GM13977 (cell line): ENCODE measurements at places on chromosomes 4 and X.

GRCh38 chr4:60656171-60656570 lies 544.0 kb upstream of the ADGRL3 start:
- no peak for DNase-seq

- no peak for DNase-seq
Observed at GRCh38 chrX:130296743-130297142, 28.0 kb upstream of the ZNF280C start.

- DNase-seq, result no peak
Observed at GRCh38 chr4:11702886-11703557, 274.3 kb upstream of the HS3ST1 start.

DNA sequence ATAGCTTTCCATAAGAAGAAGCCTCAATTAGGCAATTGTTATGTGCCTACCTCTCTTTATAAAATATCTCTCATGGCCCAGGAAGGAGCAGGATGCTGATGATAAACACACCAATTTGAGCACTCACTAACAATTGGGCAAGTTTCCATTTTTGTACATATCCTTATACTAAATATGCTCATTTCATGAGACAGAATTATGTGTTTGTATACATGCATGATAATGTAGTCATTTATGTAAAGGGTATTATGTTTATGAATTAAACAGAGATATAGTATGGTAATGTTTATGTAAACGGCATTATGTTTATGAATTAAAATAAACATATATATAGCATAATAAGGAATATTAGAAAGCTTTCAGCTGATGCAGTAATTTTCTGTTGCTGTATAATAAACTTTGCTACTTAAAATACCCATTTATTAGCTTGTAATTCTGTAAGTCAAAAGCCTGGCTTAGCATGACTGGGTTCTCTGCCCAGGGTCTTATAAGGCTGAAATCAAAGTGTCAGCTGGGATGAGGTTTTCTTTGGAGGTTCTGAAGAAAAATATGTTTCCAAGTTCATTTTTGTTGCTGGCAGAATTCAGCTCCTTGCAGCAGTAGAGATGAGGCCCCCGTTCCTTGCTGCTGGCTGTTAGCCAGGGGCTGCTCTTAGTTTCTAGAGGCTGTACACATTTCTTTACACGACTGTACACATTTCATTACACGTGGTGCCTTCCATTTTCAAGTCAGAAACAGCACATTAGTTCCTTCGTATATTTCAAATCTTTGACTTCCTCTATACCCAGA lies 89.0 kb downstream of the GLRA2 start:
- no peak for DNase-seq

- DNase-seq, result no peak
Observed at GRCh38 chr4:108854786-108855185, 91.9 kb upstream of the ETNPPL start.

GRCh38 chrX:133045986-133046385 lies 50.9 kb downstream of the USP26 start:
- DNase-seq, result peak; percentile 14

DNA sequence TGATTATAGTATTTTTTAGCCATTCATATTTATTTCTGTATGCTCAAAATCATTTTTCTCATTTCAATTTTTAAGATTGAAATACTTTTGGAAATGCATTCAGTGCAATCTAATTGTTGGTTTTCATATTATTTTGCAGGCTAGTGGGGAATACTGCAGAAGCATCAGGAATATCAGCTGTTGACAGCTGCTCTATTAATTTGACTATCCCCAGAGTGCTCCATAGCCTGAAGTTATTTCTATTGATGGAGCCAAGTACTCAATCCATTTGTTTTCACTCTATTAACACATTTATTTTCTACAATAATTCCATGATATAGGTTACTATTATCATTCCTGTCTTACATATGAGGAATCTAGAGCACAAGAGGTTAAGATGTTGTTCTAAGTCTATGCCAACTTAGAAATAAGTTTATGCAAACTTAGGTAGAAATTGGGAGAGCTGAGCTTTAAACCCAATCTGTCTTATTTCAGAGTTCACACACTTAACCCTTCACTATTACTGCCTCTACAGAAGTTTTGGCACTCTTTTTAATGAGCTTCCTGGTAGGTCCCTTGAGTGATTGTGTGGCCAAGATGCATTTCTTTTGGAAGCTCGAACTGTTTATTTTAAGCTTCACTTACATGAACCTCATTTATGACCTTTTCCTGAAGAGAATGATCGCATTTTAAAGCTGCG lies 65.6 kb upstream of the PCDH18 start:
- no peak for DNase-seq

DNA sequence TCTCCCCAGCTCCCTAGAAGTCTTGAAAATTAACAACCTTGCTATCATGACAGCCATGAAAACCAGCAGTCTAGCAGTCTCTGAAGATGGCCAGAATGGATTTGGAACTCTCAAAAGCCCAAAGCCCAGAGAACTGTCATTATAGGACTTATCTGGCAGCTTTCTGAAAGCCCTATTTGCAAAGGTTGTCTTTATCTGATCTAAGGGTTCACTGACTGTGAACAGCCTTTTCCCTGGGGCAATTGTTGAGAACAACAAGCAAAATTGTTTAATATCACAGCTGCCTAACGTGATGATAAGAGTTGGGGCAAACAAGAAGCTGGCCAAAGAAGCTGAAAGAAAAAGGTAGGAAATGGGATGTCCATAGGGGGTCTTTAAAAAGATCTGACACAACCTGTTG lies 20.9 kb upstream of the KLHL8 start:
- no peak for DNase-seq

DNA sequence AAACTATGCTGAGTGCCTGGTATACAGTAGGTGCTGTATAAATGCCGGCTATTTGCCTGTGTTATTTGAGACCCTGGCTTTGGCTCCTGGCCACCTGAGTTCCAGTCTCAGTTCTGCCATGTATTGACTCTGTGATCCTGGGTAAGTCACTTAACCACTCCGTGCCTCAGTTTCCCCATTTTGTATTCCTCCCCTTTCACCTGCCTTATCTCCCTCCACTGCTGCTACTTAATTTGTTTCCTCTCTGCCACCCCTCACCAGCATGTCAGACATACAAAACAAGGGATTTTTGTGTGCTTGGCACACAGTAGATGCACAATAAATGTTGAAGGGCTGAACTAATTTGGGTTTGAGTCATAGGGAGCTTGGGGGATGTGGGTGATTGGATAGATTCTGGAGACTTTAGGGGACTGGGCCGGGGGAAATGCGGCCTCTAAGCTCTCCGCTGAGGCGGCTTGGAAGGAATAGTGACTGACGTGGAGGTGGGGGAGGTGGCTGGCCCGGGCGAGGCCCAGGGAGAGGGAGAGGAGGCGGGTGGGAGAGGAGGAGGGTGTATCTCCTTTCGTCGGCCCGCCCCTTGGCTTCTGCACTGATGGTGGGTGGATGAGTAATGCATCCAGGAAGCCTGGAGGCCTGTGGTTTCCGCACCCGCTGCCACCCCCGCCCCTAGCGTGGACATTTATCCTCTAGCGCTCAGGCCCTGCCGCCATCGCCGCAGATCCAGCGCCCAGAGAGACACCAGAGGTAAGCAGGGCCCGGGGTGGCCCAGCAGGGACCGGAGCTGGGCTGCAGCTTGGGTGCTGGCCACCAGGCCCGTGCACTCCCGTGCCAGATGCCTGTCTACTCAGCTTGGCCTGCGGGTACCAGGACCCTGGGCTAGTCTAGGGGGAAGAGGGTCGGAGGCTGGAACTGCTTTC lies at the start of gene TIMP1:
Gene TIMP1, plus strand, starts transcription at position 706 of the 917 bp plus-strand sequence. CDS start 980 bp downstream, outside the sequence.
- DNase-seq, result peak; percentile 84

DNA sequence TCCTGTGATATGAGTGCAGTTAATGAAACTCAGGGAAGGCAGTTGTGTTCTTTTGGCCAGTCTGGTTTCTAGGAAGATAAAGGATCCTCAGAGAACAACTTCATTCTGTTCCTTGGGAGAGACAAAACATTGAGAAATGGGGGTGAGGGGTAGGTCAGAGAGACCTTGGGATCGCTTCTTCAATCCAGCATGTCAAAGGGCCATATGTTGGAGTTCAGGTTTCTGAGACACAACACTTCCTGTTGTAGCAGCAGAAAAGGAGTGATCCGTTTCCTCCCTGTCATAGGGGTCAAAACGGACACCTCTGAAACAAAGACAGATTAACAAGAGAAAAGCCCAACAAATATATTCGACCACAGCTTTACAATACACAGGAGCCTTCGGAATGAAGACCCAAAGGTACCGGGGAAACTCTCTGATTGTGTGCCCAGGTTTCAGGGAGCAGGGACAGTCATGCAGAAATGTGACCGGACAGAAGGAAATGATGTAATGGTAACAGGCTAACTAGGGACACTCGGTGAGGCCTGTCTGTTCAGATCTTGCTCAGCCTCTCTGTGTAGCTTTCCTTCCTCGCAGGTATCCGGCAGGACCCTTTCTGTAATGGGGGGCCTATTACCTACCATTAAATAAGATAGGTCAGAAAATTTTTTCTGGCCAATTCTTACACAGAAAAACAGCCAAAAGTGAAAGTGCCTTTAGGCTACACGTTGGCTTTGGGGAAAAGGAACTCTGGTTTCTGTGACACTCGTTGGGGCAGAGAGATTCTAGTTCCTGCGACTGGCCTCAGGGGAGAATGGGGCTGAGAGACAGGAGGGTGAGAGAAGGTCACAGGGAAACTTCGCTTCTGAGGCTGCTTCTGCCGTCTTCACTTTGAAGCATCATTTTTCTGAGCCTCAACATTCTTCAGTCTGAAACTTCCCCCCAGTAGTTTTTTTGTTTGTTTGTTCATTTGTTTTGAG lies 103.3 kb upstream of the TLR3 start:
- peak; percentile 13 for DNase-seq

- no peak for DNase-seq
Observed at GRCh38 chrX:68999931-69000330, 165.3 kb downstream of the PJA1 start.

DNA sequence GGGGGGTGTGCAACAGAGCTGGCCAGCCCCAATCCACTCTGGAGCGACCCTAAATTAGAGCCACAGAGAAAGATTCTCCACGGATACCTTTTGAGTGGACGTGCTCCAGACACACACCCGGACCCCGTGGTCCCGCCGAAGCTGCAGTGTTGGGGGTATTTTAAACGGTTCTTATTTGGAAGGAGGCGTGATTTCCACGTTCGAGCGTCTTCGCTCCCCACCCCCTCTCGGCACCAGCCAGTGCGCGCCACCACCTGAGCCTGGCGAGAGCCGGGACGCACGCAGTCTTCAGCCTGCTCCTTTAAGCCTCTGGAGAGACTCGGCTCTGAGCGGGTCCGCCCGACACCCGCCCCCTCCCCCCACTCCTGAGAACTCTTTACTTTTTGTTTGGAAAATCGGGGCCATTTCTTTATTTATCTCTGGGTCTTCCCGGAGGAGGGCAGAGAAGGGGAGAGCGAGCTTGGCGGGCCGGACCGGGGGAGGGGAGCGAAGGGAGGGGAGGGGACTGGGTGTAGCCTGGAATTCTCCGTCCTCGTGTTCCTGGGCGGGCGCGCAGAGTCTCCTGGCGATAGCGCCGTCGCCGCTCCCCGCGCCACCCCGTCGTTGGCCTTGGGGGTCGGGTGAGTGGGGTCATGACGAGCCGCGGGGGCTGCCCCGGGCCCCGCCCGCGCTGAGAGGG lies 668 bp upstream of the PTCHD1 start:
- peak; percentile 16 for DNase-seq
